ENCODE measurements at places on chromosomes 4 and X. TPM values are rescaled to one million over a fixed set of nuclear protein-coding genes. Genes with fewer than 3 reads are reported as not detected.

DNA sequence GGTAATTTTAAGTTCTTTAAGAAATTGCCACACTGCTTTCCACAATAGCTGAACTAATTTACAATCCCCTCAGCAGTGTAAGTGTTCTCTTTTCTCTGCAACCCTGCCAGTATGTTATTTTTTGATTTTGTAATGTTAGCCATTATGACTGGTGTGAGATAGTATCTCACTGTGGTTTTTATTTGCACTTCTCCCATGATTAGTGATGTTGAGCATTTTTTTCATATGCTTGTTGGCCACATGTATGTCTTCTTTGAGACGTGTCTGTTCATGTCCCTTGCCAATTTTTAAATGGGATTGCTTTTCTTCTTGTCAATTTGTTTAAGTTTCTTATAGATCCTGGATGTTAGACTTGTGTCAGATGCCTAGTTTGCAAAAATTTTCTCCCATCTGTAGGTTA, 86.1 kb downstream of the BMP3 start:
- DNase-seq = no peak

The XAGE2 gene
- 0.27 TPM for total RNA-seq

DNA sequence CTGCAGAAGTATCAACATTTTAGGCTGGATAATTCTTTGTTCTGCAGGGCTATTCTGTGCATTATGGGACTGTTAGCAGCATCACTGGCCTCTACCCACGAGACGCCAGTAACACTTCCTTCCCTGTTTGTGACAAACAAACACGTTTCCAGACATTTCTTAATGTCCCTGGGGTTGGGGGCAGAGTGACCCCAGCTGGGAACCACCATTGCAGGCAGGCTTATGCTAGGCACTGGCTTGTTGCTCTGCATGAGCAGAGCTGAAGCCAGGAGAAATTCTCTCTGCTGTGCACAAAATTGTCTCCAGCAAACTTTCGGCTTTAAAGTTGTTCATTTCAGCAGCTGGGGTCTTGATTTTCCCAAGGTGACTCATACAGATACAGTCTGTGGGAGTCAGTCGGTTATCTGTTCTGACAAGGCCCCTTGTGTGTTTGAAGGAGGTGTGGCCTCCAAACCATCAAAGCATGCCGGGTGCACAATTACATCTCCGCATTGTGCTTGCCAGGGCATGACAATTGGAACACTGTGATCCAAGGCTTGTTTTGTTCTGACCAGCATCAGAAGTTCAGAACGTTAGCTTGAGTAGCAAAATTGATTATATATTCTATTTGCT, 156.4 kb upstream of the BOD1L1 start:
- no peak for DNase-seq

- DNase-seq = peak; percentile 72
Observed at GRCh38 chrX:1336331-1336943, at the start of gene IL3RA. TSS of gene IL3RA (plus strand) at chrX:1336785. CDS start at chrX:1341766, 4,981 bp downstream.

- DNase-seq = no peak
Observed at GRCh38 chrX:7690842-7691241, 152.1 kb upstream of the VCX start.

- DNase-seq = peak; percentile 24
Observed at GRCh38 chr4:13627178-13627605, 333 bp downstream of the BOD1L1 start.

The CXCL5 gene
- total RNA-seq = 0.04 TPM

DNA sequence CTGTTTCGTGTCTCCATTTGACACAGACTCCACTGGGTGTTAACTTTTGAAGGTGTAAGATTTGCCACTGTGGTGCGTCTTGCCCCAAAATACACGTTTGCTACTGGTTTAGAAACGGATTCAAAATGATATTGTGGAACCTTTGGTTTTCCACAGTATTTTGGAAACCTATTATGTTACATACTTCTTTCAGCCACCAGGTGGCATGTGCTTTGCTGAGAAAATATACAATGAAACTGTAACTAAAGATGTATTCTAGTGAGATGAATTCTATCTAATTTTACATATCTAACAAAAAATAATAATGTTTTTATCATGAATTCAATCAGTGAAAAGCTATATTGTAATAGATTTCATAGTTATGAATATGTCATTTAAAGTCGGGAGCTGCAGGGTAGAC, 28.4 kb upstream of the SLITRK4 start:
- DNase-seq = peak; percentile 19

DNA sequence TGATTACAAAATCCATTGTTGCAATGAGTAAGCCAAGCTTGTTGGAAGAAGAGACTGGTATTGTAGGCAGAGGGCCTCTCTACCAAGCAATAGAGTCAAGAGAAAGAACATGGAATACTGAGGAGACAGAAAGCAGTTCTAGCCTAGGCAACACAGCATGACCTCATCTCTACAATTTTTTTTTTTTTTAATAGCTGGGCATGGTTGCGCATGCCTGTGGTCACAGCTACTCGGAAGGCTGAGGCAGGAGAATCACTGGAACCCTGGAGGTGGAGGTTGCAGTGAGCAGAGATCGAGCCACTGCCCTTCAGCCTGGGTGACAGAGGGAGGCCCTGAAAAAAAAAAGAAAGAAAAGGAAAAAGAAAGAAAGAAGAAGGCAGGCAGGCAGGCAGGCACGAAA, 11.7 kb upstream of the ZBTB33 start:
- DNase-seq = no peak

DNA sequence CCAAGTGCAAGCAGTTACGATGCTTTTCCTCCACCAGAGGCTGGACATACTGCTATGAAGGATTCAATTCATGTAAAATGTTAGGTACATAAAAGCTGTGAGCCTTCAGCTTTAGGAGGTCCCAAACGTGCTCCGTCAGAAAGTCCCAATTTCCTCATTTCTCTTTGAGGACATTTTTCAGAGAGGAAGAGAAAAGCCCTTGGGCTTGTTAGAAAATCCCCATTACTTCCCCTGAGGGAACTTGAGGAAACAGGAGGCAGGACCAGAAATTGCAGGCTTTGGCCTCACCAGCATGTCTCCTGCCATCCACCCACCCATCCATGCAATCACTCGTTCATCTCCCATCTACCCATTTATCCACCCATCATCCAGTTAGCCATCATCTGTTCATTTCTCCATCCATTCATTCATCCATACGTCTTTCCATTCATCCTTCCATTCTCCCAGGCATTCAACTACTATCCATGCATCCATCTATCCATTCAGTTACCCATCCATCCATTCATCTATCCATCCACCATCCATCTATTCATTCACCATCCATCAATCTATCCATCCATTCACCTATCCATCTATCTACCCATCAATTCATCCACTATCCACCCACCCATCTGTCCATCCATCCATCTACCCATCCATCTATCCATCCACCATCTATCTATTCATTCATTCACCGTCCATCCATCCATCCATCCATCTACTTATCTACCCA, 223.5 kb downstream of the AFAP1 start:
- DNase-seq = no peak

The GLOD5 gene
- total RNA-seq = not detected

DNA sequence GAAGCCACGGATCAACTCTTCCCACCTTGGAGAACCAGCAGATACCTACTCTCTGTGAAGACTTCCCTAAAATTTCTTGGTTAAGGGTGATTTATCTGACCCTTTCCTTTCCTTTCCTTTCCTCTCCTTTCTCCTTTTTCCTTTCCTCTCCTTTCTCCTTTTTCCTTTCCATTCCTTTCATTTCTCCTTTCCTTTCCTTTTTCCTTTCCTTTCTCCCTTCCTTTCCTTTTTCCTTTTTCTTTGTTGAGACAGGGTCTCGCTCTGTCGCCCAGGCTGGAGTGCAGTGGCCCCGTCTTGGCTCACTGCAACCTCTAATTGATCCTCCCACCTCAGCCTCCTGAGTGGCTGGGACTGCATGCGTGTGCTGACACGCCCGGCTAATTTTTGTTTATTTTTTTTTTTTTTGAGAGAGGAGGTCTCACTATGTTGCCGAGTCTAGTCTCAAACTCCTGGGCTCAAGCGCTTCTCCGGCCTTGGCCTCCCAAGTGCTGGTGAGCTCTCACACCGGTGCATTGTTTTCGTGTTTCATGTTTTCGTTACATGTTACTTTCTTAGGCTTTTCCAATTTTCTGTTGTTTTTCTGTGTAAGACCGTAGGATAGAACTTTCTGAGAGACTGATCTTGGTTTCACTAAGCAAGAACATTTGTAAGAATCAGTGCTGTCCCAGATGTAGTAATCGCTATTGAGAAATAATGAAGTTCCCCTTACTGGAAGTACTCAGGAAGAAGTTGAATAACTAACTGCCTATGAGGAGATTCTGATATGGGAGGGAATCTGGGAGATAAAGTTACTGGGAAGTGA, 2.0 kb downstream of the TMEM165 start:
- peak; percentile 51 for DNase-seq

GRCh38 chr4:29309050-29309449, 1411.1 kb upstream of the PCDH7 start:
- no peak for DNase-seq

DNA sequence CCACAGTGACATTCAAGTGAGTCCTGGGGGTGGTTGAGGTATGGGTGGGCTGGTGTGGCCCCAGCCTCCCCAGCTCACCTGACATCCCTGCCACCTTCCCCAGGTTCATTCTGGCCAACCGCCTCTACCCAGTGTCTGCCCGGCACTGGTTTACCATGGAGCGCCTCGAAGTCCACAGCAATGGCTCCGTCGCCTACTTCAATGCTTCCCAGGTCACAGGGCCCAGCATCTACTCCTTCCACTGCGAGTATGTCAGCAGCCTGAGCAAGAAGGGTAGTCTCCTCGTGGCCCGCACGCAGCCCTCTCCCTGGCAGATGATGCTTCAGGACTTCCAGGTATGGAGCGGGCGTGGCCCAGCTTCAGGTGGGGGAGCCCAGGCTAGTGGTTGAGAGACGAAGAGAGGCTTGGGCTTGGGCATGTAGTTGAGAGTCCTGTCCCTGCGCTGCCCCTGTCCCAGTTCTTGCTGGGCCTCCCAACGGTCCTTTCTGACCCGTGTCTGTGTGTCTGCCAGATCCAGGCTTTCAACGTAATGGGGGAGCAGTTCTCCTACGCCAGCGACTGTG, 1.7 kb upstream of the GDI1 start:
- DNase-seq = no peak
